H1 (cell line): ENCODE measurements at places on chromosomes 7 and 10. TPM values are rescaled to one million over a fixed set of nuclear protein-coding genes. Genes with fewer than 3 reads are reported as not detected.

GRCh38 chr10:78356291-78356900 lies 322.7 kb downstream of the RPS24 start:
- no peak for DNase-seq
- H3K27me3 ChIP-seq: no peaks in the 10 kb centered on the region
- no peak overlapping the region for H3K27ac ChIP-seq
- H3K4me1 ChIP-seq: peaks cover 11% of the 10 kb centered on the region

DNA sequence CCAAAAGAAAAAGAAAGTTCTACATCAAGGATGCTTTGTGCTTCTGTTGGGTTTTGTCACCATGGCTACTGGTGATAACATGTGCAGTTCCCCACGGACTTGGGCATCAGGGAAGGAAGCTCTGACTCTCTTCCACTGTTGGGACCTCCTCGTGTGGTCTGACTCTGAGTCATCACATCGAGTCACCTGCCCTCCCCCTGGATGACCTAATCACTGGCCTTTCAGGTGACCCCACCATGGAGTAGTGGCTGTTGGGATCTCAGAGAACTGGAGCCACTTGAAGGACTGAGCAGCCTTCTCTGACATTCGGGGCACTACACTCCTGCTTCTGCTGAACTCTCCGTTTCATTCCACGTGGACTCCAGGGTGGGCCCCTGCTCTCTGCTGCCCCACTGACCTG lies 60.8 kb upstream of the DOCK1 start:
- H3K36me3 ChIP-seq: no peaks in the 10 kb centered on the region
- no peak for DNase-seq
- no peak overlapping the region for H3K4me3 ChIP-seq

CLEC2L gene
- 0.20 TPM in 1 of 2 replicates, not detected in the other for total RNA-seq

DNA sequence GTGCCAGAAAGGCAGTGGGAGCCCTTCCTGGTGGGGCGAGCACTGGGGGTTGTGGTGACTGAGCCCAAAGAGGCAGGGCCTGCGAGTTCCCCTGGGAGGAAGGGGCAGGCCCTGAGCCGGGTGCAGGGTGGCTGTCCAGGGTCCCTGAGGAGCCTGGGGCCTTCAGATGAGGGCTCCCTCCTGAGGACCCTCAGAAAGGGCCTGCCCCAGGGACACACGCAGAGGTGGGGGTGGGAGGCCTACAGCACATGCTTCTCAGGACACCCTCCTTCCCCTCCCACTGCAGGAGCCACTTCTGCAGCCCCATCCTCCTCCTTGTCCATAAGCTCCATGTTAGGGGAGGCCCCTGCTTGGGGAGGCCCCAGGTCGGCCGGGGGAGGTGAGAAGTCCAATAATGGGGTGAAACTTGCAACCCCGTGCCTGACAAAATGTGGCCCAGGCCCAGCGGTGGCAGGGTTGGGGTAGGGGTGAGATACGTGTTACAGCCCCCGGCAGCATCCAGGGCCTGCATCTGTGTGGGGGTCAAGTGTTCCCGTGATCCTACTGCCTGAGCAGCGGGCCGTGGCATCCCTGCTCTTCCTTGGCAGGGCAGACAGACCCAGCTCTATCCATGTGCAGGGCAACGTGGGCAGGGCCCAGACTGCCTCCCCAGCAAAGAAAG lies 31.8 kb upstream of the RET start:
- H3K27ac ChIP-seq: no peak overlapping the region
- H3K36me3 ChIP-seq: no peaks in the 10 kb centered on the region
- peaks cover 21% of the 10 kb centered on the region for H3K4me1 ChIP-seq
- H3K4me3 ChIP-seq: no peak overlapping the region

OR13A1 gene
- total RNA-seq: not detected in 2 replicates

DNA sequence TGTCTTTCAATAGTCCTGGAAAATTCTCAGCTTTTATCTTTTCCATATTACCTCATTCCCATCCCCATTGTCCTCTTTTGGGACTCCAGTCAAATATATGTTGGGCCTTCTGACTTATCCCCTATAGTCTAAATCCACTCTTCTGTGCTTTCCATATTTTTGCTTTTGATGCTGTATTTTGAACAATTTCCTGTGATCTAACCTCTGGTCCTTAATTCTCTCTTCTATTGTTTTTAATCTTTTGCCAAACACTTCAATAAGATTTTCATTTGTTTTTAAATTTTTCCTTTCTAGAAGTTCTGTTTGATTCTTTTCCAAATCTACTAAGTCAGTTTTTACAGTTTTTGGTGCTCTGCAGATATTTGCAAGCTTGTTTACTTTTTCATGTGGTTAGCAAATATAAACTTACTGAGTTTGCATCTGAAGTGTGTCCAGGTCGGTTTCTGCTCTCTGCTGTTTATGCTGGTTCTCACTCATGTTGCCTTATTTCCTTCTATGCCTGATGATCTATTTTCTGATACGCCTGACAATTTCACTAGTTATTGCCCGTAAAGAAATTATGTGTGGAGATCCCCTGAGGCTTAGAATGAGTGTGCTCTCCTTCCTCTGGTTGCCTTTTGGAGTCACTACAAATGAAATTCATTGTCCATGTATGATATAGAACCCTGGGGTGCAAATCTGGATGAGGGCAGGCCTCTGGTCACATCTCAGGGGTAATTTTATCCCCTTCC lies 110.4 kb downstream of the RBM20 start:
- H3K36me3 ChIP-seq: no peaks in the 10 kb centered on the region
- no peak for DNase-seq
- no peaks in the 10 kb centered on the region for H3K4me1 ChIP-seq
- H3K27me3 ChIP-seq: no peaks in the 10 kb centered on the region
- no peak overlapping the region for H3K4me3 ChIP-seq
- H3K27ac ChIP-seq: no peak overlapping the region

DNA sequence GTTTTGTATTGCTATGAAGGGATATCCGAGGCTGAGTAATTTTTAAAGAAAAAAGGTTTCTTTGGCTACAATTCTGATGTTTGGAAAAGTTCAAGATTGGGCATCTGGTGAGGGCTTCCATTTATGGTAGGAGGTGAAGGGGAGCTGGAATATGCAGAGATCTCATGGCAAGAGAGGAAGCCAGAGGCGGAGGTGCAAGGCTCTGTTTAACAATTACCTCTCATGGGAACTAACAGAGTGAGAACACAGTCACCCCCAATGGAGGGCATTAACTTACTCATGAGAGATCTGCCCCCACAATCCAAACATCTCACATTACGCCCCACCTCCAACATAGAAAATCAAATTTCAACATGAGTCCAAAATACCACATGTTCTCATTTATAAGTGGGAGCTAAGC lies 62.0 kb downstream of the AKR1D1 start:
- H3K27me3 ChIP-seq: no peaks in the 10 kb centered on the region
- H3K4me1 ChIP-seq: no peaks in the 10 kb centered on the region
- H3K27ac ChIP-seq: no peak overlapping the region
- no peak overlapping the region for H3K4me3 ChIP-seq
- H3K36me3 ChIP-seq: no peaks in the 10 kb centered on the region

GRCh38 chr10:49666054-49666615 lies 13.3 kb upstream of the C10orf53 start:
- no peak for DNase-seq
- no peak overlapping the region for H3K27ac ChIP-seq
- H3K4me1 ChIP-seq: 0 out of 2 replicates have a peak, but pooled peaks cover 2% of the 10 kb centered on the region
- H3K36me3 ChIP-seq: no peaks in the 10 kb centered on the region

DNA sequence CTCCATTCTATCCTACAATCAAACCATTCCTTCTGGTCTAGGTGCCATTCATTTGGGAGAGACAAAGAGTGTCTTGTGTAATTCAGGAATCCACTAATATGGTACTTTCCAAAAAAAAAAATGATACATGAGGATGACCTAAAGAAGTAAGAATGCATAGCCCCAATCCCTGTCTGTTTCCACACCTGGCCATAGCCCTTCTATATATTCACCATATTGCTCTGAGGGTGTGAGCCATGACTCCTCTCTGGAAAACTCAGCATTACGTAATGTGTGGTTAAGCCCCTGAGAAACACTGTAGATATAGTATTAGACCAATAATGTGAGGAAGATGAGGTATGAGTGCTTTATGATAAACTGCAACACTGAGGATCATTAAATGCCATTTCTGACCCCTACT lies 592.7 kb downstream of the INHBA start:
- H3K27ac ChIP-seq: no peak overlapping the region
- no peak for DNase-seq
- H3K27me3 ChIP-seq: no peaks in the 10 kb centered on the region
- no peak overlapping the region for H3K4me3 ChIP-seq
- no peaks in the 10 kb centered on the region for H3K4me1 ChIP-seq
- H3K36me3 ChIP-seq: no peaks in the 10 kb centered on the region

- H3K27ac ChIP-seq: no peak overlapping the region
- no peak overlapping the region for H3K4me3 ChIP-seq
- DNase-seq: no peak
- H3K27me3 ChIP-seq: no peaks in the 10 kb centered on the region
- H3K36me3 ChIP-seq: peaks cover 41% of the 10 kb centered on the region
Measured at GRCh38 chr10:93516006-93516380, 19.6 kb downstream of the CEP55 start.

- no peaks in the 10 kb centered on the region for H3K36me3 ChIP-seq
- no peak for DNase-seq
- no peak overlapping the region for H3K27ac ChIP-seq
- H3K4me3 ChIP-seq: no peak overlapping the region
Measured at GRCh38 chr7:21960922-21961321, 15.2 kb upstream of the CDCA7L start.

DNA sequence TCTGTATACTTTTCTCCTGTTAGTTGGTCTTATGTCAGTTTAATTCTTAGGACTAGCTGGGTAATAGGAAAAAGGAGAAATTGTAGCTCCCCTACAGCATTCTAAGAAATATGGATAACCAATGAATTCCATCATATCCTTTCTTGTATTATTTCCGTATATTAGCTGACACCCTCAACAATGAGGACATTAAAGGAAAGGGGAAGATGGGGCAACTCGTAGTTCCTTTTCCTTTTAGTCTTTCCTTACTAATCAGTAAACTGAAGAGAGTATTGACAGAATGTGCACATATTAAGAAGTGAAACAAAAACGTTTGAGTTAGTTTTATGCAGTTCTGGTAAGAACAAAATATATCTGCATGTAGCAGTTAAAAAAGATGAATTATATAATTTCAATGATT lies 35.1 kb upstream of the C10orf67 start:
- DNase-seq: no peak
- H3K27ac ChIP-seq: no peak overlapping the region
- H3K36me3 ChIP-seq: no peaks in the 10 kb centered on the region
- H3K4me1 ChIP-seq: no peaks in the 10 kb centered on the region
- H3K4me3 ChIP-seq: no peak overlapping the region
- H3K27me3 ChIP-seq: no peaks in the 10 kb centered on the region; the same call in 1 of the 2 replicates

MACC1 gene
- 17.1 and 17.2 TPM in 2 replicates for total RNA-seq

GRCh38 chr10:72058989-72059842 lies 29.1 kb downstream of the SPOCK2 start:
- DNase-seq: no peak
- H3K4me3 ChIP-seq: no peak overlapping the region
- no peaks in the 10 kb centered on the region for H3K36me3 ChIP-seq
- H3K27me3 ChIP-seq: no peaks in the 10 kb centered on the region
- no peak overlapping the region for H3K27ac ChIP-seq

- H3K27ac ChIP-seq: no peak overlapping the region
- H3K27me3 ChIP-seq: no peaks in the 10 kb centered on the region
- no peaks in the 10 kb centered on the region for H3K4me1 ChIP-seq
- DNase-seq: no peak
Measured at GRCh38 chr10:100192350-100192749, 6.5 kb upstream of the ERLIN1 start.

DNA sequence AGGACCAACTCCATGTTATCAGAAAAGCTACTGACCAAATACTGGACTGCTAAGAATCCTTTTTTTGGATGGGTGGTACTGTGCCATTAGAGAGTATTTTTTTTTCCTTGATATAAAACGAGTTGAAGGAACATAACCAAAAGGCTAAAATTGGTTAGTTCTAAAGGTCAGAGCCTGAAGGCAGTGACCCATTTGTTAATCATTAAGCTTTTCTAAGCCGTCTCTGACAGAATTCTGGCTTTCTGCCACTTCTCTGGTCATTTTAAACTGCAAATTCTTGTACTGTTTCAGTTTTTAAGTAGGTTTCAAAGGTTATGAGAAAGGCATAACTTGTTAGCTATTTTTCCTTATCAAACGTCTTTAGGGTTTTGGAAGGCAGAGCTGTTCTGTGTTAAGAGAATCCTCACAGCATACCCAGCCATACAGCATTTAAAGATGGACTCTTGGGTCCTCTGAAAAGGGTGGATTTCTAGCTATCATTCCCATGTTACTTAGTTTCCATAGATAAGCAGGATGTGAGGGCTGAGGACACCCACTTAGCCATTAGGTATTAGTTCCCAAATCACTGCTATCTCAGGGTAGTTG lies 196.8 kb downstream of the RNLS start:
- no peak overlapping the region for H3K4me3 ChIP-seq
- H3K4me1 ChIP-seq: no peaks in the 10 kb centered on the region
- no peak for DNase-seq
- H3K27ac ChIP-seq: no peak overlapping the region
- no peaks in the 10 kb centered on the region for H3K36me3 ChIP-seq
- H3K27me3 ChIP-seq: no peaks in the 10 kb centered on the region

GRCh38 chr10:120506674-120507073 lies 49.6 kb downstream of the PLPP4 start:
- H3K4me1 ChIP-seq: no peaks in the 10 kb centered on the region
- H3K4me3 ChIP-seq: no peak overlapping the region
- no peak for DNase-seq
- no peaks in the 10 kb centered on the region for H3K27me3 ChIP-seq
- H3K36me3 ChIP-seq: no peaks in the 10 kb centered on the region

DNA sequence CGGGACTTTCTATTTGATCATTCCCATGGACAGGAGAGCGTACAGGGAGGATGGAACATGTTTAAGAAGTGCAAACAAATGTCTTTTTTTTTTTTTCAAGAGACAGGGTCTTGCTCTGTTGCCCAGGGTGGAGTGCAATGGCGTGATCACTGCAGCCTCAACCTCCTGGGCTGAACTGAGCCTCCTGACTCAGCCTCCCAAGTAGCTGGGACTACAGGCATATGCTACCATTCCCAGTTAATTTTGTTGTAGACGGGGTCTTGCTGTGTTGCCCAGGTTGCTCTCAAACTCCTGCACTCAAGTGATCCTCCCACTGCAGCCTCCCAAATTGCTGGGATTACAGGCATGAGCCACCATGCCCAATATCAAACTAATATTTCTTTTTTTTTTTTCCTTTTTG lies 40.5 kb downstream of the SPDYE5 start:
- H3K4me3 ChIP-seq: no peak overlapping the region
- H3K27ac ChIP-seq: no peak overlapping the region
- peaks cover 23% of the 10 kb centered on the region for H3K36me3 ChIP-seq
- no peaks in the 10 kb centered on the region; the same call in 1 of the 2 replicates for H3K4me1 ChIP-seq

DNA sequence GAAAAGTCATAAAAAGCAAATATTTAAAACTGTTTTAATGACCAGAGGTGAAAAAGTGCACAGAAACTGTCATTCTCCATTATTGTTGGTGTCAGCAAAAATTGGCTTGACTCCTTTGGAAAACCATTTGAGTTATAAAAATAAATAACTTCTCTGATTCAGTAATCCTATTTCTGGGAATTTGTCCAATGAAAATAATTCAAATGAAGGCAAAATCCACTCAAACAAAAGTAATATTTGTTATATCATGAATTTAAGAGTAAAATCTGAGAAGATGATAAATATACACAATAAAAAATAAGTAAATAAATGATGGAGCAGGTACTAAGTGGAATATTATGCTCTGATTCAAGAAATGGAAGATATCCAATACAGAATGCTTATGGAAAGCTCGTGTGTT lies 326.6 kb upstream of the KLF6 start:
- H3K4me3 ChIP-seq: no peak overlapping the region
- H3K36me3 ChIP-seq: no peaks in the 10 kb centered on the region
- no peaks in the 10 kb centered on the region for H3K4me1 ChIP-seq

- H3K27ac ChIP-seq: no peak overlapping the region
- no peak overlapping the region for H3K4me3 ChIP-seq
- DNase-seq: no peak
- no peaks in the 10 kb centered on the region for H3K36me3 ChIP-seq
Measured at GRCh38 chr10:85993840-85994507, 372.6 kb downstream of the GRID1 start.

NET1 gene
- 109 and 117 TPM in 2 replicates for total RNA-seq

POU6F2 gene
- 1.6 and 2.0 TPM in 2 replicates for total RNA-seq
